ENCODE measurements at places on chromosomes 2 and 18. TPM values are rescaled to one million over a fixed set of nuclear protein-coding genes. Genes with fewer than 3 reads are reported as not detected.

GRCh38 chr18:26963292-26963691 lies 97.8 kb upstream of the AQP4 start:
- no peak overlapping the region for H3K27ac ChIP-seq
- H3K4me3 ChIP-seq: no peak overlapping the region
- no peaks in the 10 kb centered on the region for H3K4me1 ChIP-seq
- H3K27me3 ChIP-seq: no peaks in the 10 kb centered on the region
- DNase-seq: no peak

DNA sequence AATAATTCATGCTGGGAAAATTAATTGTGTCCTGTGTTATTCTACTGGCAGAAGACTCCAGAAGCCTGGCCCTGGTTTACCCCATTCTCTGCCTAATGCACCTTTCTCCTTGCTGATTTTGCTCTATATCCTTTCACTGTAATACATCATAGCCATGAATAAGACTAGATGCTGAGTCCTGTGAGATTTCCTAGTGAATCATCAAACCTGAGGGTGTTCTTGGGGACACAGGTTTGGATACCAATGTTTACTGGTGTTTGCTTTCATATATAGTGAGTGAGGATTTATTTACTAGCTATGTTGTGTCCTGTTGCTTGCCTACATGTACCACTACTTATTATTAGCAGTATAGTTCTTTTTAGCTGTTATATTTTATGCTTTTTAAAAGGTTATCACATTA lies 6.5 kb downstream of the METTL5 start:
- DNase-seq: no peak
- H3K36me3 ChIP-seq: peaks cover 56% of the 10 kb centered on the region
- no peak overlapping the region for H3K4me3 ChIP-seq
- no peaks in the 10 kb centered on the region for H3K27me3 ChIP-seq
- H3K27ac ChIP-seq: no peak overlapping the region
- H3K4me1 ChIP-seq: peaks cover 25% of the 10 kb centered on the region

GRCh38 chr2:148218326-148219075 lies 197.6 kb downstream of the MBD5 start:
- H3K27ac ChIP-seq: no peak overlapping the region
- H3K4me3 ChIP-seq: no peak overlapping the region
- peaks cover 5% of the 10 kb centered on the region for H3K36me3 ChIP-seq
- no peaks in the 10 kb centered on the region for H3K4me1 ChIP-seq

The ABCG5 gene
- not detected for total RNA-seq

The MAB21L4 gene
- not detected for total RNA-seq

The VWC2L gene
- total RNA-seq: not detected
